ENCODE measurements at places on chromosomes 5 and 9.

GRCh38 chr5:178326374-178326715, 93.7 kb upstream of the PHYKPL start:
- DNase-seq: no peak

DNA sequence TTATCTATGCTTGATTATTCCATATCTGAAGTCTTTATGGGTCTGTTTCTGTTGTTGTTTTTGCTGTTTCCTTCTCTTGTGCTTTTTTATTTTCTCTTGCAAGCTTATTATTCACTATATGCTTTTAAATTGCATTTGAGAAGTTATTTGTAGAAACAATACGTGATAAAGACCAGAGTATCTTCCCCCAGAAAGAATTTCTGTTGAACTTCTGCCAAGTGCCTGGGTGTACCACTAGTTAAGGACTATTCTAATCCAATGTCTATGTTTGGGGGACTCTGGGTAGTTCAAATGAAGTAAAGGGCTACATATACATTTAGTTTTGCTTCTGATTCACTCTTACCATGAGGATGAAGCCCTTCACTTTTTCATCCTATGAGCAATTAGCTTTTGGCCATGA, 54.3 kb downstream of the SLF1 start:
- no peak for DNase-seq

DNA sequence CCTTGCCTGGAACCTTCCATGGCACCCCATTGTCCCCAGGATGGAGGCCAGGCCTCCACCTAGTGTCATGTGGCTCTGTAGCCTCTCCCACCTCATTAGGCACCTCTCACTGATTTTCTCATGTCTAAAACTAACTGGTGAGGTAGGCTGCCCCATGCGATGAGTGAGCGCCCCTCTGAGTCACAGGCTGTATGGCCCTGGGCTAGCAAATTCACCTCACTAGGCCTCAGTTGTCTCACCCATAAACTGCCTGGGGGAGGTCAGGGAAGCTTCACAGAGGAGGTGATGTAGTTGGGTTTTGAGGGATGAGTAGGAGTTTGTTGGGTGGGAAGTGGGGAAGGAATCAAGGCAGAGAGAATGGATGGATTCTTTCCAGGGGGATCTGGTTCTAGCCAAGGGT, 8.8 kb downstream of the RXRA start:
- no peak for DNase-seq

DNA sequence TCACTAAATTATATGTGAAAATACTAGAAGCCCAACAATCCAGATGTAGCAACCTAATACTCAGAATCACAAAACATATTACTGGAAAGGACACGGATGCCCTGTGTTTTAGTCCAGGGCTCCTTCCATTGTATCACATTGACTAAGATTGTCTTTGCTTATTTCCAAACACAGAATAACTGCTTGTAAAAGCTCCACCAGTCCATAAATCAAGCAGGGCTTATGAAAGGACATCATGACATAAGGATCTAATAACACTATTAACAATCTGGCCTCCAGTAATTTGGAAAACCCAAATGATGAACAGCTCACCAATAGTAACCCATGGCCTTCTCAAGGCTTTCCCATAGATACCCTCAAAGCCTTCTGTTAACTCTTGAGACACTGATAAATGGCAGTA, 39.8 kb downstream of the WDR41 start:
- no peak for DNase-seq

DNA sequence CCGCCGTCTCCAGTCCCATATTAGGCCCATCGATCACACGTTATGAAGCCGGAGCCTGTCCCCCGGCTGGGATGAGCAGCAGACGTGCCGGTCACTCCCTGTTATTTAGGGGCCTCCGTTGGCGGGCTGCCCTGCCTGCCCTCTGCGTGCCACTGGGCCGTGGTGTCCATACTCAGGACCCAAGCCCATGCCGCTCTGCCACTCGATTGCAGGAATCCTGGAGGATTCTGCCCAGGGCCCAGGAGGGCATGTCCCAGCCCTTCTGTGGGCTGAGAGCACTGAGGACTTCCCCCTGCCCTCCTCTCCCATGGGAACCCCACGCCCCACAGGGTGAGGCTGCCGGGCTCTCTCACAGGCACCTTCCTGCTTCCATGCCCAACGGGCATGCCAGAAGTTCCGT, 19.6 kb upstream of the LAMC3 start:
- DNase-seq: no peak

DNA sequence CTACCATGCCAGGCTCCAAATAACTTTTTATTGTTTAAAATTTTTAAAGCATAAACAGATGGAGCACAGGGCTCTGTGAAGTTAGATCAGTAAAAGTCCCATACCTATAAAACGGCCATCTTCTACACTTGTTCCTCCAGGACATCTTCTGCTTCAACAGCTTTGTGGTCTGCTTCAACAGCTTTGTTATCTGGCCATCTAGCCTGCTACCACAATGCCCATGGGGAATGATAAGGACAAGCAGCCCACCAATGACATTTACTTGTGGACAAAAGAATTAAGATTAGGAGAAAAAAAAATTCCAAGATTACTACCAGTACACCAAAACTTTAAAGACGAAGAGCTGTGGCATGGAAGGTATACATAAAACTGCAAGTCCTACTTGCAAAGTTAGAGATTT, 2.2 kb upstream of the VPS13A start:
- DNase-seq: no peak

GRCh38 chr5:67014191-67014590, 182.4 kb downstream of the CD180 start:
- no peak for DNase-seq

- DNase-seq: no peak
Observed at GRCh38 chr5:157150995-157151394, 8.3 kb upstream of the MED7 start.

DNA sequence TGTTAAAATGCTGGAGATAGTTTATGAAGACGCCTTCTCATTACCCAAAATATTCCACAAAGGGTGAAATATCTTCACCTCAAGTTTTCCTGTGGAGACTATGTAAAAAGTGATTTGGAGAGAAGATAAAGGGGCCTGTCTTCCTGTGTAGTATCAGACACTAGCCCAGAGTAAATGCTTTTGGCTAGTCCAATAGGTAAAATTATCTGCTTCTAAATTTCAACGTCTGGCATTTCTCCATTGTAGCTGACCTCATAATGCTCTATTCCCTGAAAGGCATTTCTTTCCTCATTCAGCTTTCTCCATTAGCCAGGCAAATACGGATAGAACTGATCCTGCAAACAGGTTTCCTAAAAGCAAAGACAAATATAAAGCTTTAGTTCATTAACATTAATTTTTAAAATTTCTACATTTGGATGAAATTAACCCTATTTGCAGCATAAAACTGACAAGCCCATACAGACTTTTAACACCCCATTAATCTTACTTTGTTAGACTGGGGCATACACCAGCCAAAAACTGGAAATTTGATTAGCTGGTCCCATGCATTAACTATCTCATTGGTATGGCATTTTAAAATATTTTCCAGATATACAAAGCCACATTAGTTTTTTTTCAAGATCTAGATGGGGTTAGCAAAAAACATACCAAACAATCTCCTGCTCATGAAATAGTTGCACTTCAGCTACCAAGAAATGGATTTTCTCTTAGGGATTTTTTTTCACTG, 548.8 kb downstream of the EFNA5 start:
- DNase-seq: no peak

GRCh38 chr5:160271396-160271795, 41.0 kb downstream of the CCNJL start:
- no peak for DNase-seq

- DNase-seq: no peak
Observed at GRCh38 chr9:86764671-86765343, 182.5 kb downstream of the GAS1 start.

GRCh38 chr9:132181796-132182313, 20.0 kb downstream of the NTNG2 start:
- DNase-seq: no peak

DNA sequence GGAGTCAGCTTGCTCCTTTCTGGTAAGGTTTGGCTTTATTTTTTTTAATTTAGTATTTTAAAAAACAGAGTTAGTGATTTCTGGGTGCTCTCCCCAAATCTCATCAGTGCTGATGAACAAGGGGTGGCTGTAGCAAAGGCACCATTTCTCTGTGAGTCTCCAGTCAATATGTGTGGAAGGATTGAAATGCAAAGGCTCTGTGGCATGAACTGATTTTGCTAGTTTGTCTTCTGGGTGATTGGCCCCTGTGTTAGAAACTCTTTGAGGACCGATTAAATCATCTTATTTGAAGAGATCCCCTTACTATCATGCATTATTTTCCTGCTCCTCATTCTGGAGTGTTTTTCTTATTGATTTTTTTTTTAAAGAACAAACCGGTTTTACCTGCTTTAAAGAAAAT, 596 bp downstream of the TEK start:
- DNase-seq: no peak

GRCh38 chr5:154440540-154440939, 5.3 kb upstream of the SAP30L start:
- DNase-seq: no peak

DNA sequence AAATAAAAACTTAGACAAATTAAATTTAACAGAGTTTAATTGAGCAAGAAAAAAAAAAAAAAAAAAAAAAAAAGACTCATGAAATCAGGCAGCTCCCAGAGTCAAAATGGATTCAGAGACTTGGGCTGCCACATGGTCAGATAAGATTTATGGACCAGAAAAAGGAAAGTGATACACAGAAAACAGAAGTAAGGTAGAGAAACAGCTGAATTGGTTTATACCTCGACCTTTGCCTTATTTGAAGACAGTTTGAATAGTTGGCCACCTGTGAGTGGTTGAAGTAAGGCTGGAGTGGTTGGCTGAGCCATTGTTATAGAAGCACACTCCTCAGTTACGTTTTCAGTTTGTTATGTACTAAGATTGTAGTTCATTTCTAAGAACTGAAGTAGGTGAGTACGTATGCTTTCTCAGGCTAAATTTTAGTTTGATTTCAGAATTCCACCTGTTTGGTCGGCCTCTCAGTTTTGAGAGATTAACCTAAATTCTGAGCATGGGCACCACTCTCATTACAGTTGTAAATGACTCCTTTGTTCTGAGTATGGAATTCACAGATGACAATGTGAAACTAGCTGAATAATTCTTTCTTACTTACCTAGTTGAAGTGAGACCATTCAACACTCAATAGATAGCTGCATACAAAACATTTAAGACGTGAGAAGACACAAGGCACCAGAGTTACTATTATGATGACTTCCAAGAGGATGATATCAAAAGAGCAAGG, 149.0 kb downstream of the AOPEP start:
- DNase-seq: no peak

DNA sequence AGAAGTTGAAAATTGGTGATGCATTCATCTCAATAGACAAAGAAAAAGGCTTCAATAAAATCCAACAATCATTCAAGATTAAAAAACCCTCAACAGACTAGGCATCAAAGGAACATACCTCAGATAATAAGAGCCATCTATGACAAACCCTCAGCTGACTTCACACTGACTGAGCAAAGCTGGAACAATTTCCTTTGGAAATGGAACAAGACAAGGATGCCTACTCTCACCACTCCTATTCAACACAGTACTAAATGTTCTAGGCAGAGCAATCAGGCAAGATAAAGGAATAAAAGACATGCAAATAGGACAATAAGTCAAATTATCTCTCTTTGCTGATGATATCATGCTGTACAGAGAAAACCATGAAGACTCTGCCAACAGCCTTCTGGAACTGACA, 1188.1 kb downstream of the DTWD2 start:
- no peak for DNase-seq

GRCh38 chr9:130901498-130902203, 5.0 kb upstream of the QRFP start:
- no peak for DNase-seq

GRCh38 chr5:103461243-103461642, 101.3 kb downstream of the NUDT12 start:
- DNase-seq: no peak

- no peak for DNase-seq
Observed at GRCh38 chr5:106401561-106401960, 1269.2 kb downstream of the EFNA5 start.

DNA sequence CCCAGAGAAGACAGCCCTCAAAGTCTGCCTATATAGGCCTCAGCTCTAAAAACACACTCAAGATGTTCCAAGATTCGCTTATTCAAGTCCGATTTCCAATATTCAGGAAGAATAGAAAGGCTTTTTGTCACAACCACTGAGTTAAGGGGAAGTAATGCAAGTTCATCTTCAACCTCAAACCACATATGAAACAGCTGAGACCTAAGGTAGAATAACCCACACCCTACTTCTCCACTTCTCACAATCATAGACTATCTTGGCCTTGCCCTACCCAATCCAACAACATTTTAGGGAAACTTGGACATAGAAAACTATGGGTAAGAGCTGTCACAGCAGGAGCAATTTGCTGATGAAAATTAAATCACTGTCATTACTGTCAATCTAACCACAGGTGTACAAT, 152.0 kb upstream of the LRRTM2 start:
- no peak for DNase-seq

DNA sequence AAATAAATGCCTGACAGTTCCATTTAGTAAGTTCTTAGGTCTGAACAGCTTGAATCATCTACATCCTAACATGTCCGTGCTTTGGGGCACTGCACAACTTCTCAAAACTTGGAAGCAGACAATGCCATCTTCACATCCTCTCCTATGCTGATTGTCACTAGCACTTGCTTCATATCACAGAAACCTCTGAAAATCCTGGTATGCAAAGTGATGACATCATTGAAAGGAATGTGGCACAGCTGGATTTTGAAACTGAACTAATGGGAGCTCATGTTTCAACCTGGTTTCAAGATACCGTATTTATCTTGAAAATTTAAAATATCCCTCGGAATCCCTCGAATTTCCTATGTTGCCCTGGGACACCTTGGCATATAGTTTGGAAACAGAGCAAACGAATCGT, 490.2 kb upstream of the DAP start:
- DNase-seq: no peak

DNA sequence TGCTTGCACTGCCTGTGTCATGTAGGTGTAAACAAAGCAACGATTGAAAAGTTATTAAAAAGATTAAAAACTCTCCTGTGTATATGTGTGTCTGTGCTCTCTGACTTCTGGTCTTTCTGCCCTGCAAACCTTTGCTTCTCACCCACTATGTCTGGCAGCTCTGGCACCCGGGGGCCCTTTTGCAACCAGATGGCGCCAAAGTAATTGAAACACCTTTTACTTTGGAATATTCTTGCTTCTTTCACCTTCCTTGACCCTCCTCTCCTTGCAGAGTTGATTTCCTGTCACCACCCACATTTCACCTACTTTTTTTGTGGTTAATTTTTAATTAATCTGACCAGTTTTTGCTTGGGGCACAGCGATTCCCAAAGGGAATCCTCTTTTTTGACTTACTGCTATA, 275.5 kb downstream of the ARHGEF28 start:
- DNase-seq: no peak
